ENCODE measurements at places on chromosomes 16 and 17.

- no peak for DNase-seq
Observed at GRCh38 chr17:41906465-41907184, 12.1 kb downstream of the ACLY start.

DNA sequence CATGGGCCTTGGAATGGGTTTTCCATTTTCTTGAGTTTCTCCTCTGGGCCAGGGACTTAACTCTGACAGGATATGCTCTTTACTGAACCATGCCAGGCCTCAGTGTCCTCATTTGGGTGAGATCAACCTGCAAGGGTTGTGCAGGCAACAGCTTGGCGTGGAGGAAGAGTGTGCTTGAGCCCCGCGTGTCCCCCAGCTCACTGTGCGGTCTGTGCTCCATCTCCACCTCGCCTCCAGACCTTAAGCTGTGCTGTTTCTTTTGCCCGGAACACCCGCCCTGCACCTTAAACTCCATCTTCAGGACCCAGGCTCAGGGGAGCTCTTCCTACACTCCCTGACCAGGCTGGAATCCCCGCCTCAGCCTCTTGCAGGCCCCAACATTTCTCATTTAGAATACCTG is 9.7 kb downstream of the RUSF1 start:
- no peak for DNase-seq

DNA sequence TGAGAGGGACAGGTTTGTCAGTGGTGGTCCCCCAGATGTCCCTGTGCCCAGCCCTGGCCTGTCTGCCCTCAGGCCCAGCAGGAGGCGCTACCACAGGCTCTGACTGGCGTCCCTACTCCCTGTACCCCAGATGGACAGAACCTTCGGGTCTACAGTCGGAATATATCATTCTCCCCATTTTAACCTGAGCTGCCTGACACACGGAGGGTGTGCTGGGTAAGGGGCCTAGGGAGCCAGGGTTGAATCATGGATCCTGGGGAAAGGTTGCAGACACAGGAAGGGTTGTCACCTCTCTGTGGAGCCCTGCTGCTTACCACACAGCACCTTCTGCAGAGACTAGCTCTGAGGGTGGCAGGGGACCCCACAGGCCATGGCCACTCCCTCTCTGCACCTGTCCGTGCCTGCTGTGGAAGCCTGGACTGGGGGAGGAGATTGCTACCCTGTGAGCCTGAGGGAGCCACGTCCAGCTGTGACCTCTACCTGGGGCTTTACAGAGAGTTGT is 162.2 kb upstream of the ZNF267 start:
- DNase-seq = no peak

GRCh38 chr16:79871906-79872305 is 271.4 kb upstream of the MAF start:
- DNase-seq = no peak

DNA sequence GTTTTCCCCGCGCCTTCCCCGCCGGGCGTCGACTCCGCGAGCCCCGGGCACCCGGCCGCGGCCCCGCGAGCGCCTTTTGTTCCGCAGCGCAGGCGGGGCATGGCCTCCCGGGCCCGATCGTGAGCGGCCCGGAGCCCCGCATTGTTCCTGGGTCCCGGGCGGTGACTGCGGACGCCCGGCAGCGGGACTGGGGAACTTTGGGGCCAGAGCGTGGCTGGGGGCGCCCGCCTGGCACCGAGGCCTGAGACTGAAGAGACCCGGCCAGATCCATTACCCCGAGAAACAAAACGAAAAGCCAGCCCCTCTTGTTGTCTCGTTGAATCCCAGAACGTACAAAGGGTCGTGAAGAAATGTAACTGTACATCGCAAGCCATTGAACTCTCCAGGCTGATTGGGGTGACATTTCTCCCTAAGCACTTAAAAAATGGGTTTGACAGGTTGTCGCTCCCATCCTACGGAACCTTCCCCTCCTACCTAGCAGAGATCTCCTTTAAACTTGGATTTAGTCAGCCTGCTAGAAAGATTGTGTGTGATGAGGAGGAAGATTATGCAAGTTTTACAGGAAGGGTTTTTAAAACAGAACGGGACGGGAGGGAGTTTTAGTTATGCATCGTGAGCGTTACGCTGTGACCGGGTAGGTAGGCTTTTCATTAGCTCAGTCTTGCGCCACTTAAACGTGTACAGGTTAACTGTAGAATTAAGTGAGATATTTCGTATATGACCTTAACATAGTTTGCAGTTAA is 825 bp downstream of the METTL9 start:
- DNase-seq = peak; percentile 74

- DNase-seq = peak; percentile 30
Observed at GRCh38 chr16:57377080-57377841, 5.0 kb downstream of the CX3CL1 start.

GRCh38 chr16:14186007-14186794 is 115.1 kb downstream of the MRTFB start:
- DNase-seq = peak; percentile 84

DNA sequence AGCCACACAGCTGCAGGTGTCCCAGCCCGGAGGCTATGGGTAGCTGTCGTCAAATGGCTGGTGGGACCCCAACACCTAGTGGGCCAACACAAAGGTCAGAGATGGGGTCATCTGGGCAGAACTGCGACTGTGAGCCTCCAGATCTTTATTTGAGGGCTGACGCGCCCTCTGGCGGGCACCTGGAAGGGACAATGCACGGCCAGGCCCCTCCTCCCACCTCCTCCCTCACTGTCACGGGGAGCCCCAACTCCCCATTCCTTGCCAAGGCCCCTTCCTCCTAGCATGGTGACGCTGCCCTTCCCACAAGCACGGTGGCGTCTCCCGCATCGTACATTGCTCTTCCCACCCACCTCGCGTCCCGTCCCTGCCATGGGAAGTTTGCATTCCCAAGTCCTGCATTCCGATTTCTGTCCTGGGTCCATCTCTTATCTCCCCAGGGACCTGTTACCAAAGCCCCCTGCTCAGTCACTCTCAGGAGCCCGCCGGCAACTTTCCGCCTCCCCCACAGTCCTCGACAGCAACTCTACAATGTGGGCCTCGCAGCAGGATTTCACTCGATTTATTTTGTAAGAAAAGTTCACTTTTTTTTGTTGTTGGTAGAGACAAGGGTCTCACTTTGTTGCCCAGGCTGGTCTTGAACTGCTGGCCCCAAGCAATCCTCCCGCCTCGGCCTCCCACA is 1.0 kb downstream of the TLE7 start:
- DNase-seq = no peak

- DNase-seq = no peak
Observed at GRCh38 chr17:27413792-27414191, 42.5 kb upstream of the KSR1 start.

DNA sequence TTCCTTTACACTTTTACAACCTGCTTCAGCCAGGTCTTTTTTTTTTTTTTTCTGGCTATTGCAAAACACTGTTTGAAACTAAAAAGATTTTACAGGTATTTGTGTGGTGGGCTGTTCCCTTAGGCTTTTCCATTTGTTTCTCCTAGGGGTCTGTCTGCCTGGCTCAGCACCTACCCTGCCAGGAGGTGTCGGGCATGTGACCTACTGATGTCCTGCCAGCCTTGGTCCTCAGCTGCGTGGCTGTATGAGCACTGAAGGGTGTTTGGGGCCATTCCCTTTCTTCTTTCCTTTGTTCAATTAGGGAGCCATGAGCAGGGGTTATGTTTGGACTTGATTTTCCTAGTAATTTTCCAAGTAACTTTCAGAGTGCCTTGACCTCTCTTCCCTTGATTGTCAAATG is 269.2 kb upstream of the SALL1 start:
- no peak for DNase-seq

GRCh38 chr17:60256174-60256573 is 106.4 kb downstream of the CA4 start:
- DNase-seq = no peak

- DNase-seq = no peak
Observed at GRCh38 chr17:74079537-74080300, 123.8 kb upstream of the RPL38 start.

GRCh38 chr16:66592241-66592640 is 12.3 kb upstream of the CMTM3 start:
- no peak for DNase-seq

- no peak for DNase-seq
Observed at GRCh38 chr17:36731811-36732210, 130.4 kb downstream of the MRM1 start.

DNA sequence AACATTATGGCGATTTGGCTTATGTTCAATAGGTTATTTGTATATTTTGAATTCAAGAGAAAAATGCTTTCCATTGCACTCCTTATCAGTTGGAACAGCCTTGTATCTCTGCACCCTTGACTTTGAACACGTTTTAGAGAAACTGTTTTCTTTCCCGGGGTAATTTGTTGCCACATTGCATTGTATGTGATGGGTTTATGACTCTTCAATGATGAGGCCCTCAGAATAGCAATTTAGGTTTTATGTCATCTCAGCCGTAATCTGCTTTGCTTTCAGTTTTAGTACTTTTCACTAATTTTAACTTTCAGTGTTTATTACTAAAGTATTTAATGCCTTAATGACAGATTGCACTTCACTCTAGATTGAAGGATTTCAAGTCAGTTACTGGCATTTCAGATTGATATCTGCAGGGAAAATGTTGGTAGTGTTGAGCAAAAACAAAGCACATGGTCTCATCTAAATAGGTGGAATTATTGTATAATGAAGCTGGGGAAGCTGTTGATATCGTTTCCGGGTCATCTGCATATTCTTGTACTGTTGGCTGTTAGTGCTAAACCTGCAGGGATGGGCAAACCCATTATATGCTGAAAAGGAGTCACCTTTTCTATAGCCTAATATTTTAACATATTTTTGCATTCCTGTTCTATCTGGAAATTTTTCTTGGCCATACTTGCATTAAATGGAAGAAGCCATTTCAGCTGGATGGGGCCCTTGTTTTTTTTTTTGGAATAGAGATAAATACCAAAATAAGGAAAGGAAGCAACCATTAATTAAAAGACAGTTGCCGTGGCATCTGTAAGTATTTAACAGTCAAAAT is 2.0 kb downstream of the LUC7L3 start:
- DNase-seq = peak; percentile 43

DNA sequence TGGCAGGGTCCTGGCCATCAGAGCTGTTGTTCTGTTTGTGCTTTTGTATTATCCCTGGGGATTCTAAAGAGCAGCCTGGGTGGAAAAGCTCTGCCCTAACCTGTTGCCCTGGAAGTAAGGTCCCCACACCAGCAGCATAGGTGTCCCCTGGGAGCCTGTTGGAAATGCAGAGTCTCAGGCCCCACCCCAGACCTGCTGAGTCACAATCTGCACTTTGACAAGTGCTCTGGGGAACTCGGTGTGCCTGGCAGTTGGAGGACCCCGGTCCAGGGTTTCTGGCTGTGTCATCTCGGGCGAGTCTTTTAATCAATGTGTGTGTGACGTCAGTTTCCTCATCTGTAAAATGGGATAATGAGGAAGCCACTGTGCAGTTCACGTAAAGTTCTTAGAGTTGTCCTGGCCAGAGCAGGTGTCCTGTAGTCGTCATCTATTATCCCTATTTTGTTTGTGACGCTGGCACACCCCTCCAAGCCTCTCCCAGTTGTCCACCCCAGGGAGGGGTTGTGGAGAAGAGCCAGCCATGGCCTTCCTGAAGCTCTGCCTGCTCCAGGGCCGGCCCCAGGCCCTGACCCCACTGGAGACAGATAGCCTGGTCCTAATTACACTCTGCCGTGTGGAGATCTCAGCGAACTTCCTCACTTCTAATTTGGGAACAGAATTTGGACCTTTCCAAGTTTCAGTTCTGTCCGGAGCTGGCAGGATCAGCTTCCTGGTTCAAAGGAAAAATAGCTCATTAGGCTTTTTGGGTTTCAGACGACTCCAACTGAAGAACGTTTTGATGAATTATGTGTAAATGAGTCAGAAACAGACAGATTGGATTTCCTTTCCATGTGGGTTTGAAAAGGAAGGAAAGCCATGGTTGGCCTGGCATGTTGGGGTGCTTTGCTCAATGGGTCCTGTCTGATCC is 295.7 kb upstream of the FOXF1 start:
- DNase-seq = no peak

DNA sequence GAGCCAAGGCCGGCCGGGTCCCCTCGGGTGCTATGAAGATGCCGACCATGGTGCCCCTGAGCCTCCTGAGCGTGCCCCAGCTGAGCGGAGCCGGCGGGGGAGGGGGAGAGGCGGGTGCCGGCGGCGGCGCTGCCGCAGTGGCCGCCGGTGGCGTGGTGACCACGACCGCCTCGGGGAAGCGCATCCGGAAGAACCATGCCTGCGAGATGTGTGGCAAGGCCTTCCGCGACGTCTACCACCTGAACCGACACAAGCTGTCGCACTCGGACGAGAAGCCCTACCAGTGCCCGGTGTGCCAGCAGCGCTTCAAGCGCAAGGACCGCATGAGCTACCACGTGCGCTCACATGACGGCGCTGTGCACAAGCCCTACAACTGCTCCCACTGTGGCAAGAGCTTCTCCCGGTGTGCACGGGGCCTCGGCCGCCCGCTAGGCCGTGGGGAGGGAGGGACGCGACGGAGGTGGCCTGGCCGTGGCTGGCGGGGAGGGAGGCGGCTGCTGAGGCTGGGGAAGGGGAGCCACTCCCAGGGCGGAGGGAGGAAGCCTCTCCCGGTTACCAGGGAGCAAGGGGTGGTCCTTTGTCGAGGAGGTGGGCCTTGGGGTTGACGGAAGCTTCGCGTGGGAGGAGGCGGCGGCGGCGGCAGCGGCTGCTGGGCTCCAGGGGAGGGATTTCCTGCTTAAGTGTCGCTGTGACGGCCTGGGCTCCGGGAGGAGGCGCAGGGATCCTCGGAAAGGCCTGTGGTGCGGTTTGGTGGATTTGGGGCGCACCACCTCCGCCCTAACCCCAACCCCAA is 1.3 kb downstream of the MAZ start:
- DNase-seq = peak; percentile 93

- no peak for DNase-seq
Observed at GRCh38 chr16:79045191-79045590, 555.3 kb downstream of the MAF start.

DNA sequence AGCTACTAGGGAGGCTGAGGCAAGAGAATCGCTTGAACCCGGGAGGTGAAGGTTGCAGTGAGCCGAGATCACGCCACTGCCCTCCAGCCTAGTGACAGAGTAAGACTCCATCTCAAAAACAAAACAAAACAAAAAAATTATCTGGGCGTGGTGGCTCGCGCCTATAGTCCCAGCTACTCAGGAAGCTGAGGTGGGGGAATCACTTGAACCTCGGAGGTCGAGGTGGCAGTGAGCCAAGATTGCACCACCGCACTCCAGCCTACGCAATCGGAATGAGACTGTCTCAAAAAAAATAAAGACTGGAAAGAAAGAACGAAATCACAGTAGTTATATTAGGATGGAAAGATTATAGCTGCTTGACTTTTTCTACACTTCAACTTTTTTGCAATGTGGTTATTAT is 18.9 kb downstream of the COG1 start:
- DNase-seq = no peak

GRCh38 chr17:31093866-31094599 is 744 bp upstream of the NF1 start:
- DNase-seq = no peak

DNA sequence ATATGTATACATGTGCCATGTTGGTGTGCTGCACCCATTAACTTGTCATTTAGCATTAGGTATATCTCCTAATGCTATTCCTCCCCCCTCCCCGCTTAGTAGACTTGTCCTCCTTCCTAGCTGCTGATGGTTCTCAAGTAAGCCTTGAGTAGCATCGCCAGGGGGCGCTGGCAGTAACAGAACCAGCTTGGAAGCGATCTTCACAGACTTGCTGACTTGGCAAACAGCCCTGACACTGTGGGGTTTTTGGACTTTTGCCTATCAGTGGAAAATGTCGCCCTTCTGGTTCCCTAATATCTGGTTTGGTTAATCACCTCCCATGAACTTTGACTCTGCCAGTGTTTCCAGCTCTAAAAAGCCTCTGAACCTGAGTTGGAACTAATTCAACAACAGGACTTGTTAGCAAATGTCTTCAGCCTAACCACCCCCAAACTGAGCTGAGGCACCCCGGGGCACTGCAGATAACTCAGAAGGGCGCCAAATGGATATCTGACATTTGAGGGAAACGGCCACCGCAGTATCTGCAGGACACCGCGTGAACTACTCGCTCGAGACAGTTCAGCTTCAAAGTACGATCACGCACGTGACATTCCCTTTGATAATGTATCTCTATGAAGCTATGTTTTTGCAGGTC is 15.4 kb upstream of the SPATA32 start:
- DNase-seq = peak; percentile 96

Measured in adipocyte (in vitro differentiated cells).